ENCODE measurements at places on chromosomes 5 and 9. TPM values are rescaled to one million over a fixed set of nuclear protein-coding genes. Genes with fewer than 3 reads are reported as not detected.

DNA sequence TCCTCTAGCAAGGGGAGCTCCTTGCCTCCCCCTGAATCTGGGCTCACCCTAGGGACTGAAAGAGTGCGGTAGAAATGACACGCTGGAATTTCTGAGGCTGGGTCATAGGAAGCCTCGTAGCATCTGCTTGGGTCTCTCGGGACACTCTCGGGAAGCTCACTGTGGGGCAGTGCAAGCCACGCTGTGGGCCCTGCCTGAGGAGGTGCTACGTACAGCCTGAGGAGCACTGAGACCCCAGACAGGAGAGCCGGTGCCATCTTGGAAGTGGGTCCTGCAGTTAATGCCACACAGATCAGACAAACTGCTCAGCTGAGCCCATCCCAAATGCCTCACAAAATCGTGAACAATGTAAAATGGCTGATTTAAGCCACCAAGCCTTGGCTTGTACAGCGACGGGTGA is 1.8 kb downstream of the MRPL36 start:
- DNase-seq, result no peak
- H3K4me1 ChIP-seq, result peaks cover 15% of the 10 kb centered on the region
- no peak overlapping the region for H3K27ac ChIP-seq
- peak overlapping the region; percentile 70 for H3K4me3 ChIP-seq

- H3K4me1 ChIP-seq, result peaks cover 28% of the 10 kb centered on the region
- no peaks in the 10 kb centered on the region for H3K27me3 ChIP-seq
- DNase-seq, result no peak
- no peaks in the 10 kb centered on the region for H3K36me3 ChIP-seq
- no peak overlapping the region for H3K4me3 ChIP-seq
Measured at GRCh38 chr9:127135056-127135745, 12.8 kb upstream of the ANGPTL2 start.

DNA sequence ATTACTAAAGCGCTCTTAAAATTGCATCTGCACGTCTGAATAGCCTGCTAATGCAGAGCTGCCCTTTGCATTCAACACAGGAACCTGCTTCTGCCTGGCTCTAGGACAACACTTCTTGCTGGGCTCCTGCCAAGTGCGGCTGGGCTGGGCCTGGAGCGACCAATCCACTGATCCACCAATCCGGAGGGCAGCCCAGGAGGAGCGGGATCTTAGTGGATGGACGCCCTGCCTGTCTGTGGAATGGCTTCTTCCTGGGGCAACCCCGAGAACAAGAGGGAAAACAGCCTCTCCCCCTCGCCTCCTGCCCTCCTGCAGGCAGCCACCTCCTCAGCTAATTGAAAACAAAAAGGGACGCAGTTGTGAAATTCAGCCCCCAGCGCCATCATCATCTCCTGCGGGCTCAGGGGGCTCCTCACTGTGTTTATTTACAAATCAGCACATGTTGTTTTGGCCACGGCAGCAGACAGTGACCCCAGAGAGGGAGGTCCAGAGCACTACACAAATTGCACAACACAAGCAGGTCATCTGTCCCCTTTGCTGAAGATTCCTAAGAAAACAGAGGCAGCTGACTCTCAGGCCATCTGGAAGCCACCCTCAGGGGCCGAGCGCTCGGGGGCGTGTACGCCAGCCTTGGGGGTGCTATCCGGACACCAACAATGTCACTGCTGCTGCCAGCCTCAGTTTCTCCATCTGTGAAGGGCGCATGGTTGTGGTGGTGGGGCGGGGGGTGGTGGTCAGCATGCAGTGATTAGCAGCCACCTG is 57.3 kb downstream of the GADD45G start:
- DNase-seq, result no peak
- no peaks in the 10 kb centered on the region for H3K4me1 ChIP-seq
- H3K36me3 ChIP-seq, result no peaks in the 10 kb centered on the region
- H3K27me3 ChIP-seq, result peaks cover 100% of the 10 kb centered on the region
- no peak overlapping the region for H3K4me3 ChIP-seq
- no peak overlapping the region for H3K27ac ChIP-seq

The PRUNE2 gene
- total RNA-seq, result not detected

- H3K4me1 ChIP-seq, result no peaks in the 10 kb centered on the region
- no peaks in the 10 kb centered on the region for H3K36me3 ChIP-seq
- no peak for DNase-seq
- H3K27ac ChIP-seq, result no peak overlapping the region
- no peak overlapping the region for H3K4me3 ChIP-seq
Measured at GRCh38 chr5:133527311-133527710, 85.0 kb downstream of the FSTL4 start.

The ZNF782 gene
- total RNA-seq, result 7.2 TPM

- no peak overlapping the region for H3K27ac ChIP-seq
- no peak overlapping the region for H3K4me3 ChIP-seq
- H3K27me3 ChIP-seq, result no peaks in the 10 kb centered on the region
- H3K36me3 ChIP-seq, result no peaks in the 10 kb centered on the region
- H3K4me1 ChIP-seq, result no peaks in the 10 kb centered on the region
Measured at GRCh38 chr5:32692036-32692746, 18.9 kb upstream of the NPR3 start.

All from PC-9 (cell line).